ENCODE measurements at places on chromosomes 3 and 15.

GRCh38 chr3:129602730-129603560, 3.5 kb downstream of the PLXND1 start:
- no peak for DNase-seq

GRCh38 chr3:97895216-97895615, 73.4 kb downstream of the CRYBG3 start:
- DNase-seq = no peak

DNA sequence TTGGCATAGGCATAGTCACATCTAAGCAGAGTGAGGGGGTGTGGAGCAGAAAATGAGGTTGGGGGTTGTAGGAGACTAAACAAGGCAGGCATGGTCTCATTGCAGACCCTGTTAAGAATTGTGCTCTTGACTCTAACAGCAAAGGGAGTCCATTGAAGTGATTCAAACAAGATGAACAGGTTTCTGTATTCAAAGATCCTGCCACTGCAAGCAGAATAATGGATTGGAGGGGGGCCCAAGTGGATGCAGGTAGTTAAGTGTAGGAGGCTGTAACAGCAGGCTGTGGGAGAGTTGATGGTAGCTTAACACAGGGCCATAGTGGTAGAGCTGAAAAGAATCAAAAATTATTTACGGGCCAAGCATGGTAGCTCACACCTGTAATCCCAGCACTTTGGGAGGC, 34.4 kb downstream of the CASR start:
- DNase-seq = no peak

DNA sequence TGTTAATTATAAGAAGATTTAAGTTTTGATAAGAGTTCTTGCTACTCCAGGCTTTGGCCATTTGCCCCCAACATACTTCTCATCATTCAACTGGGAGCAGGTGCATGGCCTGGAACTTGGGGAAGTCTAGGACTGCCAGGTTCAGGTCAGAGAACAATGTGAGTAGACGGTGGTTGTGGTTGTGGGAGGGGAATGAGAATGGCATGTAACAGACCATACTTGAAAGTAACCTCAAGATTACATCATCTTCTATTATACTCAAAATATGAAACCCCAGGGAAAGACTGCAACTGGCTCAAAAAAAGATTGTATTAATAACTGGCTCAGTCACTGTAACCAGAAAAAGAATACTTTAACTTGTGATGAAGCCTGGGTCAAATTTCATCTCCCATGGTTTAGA, 364.9 kb upstream of the DPPA4 start:
- no peak for DNase-seq

GRCh38 chr3:196227629-196228493, 11.5 kb downstream of the SLC51A start:
- DNase-seq = no peak

DNA sequence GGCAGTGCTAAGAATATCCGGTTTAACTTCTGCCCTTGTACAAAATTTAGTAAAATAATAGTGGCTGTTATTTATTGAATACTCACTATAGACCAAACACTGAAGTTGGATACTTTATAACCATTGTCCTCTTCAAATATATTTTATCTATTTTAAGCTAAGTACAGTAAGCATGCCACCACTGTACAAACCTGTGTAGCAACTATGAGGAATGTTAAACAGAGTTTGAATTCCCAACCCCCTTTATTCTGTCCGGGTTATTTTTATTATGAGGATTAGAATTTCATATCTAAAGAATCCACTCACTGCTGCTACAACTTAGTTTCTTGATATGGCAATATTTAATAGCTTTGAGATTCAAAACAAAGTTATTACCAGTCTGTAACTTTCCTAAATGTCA, 203.5 kb upstream of the RBMS3 start:
- no peak for DNase-seq

GRCh38 chr3:176974279-176974678, 223.0 kb downstream of the TBL1XR1 start:
- DNase-seq = no peak

DNA sequence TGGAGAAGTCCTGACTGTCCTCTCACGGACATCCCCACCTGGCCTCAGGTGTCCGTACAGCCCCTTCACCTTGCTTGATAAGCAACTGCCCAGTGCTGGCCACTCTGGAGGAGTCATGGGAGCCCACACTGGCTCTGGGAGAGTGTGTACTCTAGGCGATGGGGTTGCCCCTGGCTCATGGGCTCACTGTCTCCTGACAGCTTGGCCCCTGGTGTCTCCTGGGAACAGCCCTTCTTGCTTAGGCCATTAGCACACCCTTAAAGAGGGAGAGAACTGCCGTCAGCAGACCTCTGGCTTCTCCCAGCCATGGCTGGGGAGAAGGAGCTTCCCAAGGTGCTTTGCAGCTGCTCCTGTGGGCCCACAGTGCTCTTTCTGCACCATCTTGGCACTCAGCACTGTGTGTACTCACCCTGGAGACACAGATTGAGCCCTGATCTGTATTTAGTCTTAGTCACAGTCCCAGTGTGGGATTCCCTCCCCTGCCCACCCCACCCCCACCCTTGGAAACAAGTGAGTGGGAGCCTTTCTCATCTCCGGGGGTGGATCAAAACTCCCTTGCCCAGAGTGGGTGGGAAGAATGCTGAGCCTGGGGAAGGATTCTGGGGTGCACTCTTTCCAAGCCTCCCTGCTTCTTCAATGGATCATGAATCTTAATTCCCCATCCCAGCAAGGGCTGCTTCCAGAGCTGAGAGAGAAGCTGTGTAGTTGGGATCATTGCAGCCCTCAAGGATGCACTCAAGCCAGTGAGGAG, 83.5 kb upstream of the ADPGK start:
- no peak for DNase-seq

DNA sequence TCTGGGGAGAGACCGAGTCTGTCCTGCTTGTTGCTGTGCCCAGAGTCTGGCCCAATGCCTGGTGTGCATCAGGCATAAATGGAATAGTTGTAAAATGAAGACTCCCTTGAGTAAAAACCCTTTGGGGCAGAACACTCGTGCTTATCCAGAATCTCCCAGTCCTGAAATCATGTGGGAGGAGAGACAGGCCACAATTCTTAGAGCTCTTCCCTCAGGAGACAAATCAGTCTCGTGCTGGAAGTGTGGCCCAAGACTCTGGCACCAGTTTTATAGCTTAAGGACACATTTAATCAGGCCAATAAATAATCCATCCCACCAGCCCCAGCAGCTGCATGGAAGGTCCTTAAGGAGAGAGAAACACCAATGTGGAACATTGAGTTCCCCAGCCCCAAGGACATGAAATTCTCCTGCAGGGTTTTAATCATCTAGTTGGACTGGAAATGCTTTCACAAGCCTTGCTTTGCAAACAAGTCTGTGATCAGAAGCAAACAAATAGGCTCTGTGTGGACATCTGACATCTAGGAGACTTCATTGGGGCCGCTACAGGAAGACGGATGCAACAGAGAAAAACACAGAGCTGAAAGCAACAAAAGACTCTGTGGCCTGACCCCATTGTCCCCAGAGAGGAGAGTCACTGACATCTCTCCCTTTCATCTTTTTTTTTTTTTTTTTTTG, 70.4 kb downstream of the LSM3 start:
- no peak for DNase-seq

- DNase-seq = no peak
These were observed 13.7 kb downstream of the FRMD5 start for GRCh38 chr15:44181410-44181809.

GRCh38 chr15:36809380-36809779, 230.0 kb downstream of the CDIN1 start:
- DNase-seq = no peak

- no peak for DNase-seq
These were observed 125.8 kb upstream of the NPHP3 start for GRCh38 chr3:132847849-132848625.

DNA sequence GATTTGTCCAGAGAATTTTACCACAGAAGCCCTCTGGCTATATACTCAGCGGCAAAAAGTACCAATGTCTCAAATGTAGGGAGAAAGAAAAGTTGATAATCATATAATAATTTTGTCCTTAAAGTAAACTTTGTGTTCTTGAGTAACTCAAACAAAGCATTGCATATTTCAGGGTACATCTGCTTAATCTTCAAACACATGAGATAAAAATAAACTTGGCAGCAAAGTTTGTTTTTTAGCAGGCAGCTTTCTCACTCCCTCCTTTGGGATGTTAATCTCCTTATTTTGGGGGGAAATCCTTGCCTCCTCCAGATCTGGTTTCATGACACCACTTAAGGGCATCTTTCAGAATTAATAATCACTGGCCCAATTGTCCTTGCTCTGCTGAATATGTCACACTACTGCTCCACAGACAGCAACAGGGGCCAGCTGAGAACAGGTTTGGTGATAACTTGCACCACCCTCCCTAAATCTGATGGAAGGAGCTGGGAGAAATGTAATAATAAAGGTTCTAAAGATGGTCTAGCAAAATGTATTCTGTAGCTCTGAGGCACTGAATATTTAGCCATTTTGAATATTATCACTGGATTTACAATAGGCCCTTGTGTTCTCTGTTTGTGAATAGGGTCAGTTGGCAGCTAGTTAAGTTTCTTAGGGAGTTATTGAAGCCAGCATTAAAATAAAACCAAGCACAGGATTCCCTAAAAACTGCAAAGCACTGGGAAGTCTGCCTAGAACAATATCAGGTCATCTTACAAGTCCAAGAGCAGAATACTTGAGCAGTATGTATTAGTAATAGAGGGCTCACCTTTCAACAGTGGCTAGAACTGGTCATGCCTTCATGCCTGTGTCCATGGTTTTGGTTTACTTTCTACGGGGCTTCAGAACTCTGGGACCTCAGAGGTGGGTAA, 79.2 kb downstream of the EFL1 start:
- DNase-seq = no peak

DNA sequence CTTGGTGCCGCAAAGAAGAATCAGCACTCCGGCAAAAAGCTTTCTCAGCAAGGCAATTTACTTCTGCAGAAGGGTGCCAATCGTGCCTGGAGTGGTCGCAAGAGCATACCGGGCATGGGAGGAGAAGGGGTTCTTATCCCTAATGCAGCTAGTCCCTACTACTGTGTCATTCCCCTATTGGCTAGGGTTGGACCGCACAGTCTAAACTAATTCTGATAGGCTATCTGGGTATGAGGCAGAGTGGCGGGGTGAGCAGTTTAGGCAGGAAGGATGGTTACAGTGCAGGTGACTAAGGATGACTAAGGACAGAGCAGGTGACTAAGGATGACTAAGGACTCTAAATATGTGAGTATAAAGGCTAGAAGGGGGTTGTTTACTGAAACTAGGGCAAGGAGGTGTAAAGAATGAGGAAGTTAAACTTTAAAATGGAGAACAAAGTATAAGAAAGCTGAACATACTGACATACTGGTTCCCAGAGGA, 52.9 kb downstream of the PGBD4 start:
- no peak for DNase-seq

DNA sequence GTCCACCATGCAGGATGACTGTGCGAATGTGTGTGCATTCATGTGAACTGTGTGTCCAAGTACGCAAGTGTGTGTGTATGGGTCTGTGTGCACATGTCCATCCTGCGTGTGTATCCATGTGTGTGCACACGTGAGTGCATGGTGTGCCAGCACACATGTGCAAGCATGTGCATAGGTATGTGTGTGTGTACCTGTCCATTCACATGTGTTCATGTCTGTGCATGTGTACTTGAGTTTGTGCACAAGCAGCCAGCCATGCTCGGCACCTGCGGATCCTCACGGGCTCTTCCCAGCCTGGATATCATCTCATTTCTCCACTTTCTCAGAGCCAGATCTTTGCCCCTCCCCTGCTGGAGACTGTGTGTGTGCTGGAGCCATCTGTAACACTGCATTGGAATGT, 18.7 kb upstream of the PLXNA1 start:
- DNase-seq = no peak

GRCh38 chr3:1774597-1774996, 324.1 kb upstream of the CNTN4 start:
- no peak for DNase-seq

DNA sequence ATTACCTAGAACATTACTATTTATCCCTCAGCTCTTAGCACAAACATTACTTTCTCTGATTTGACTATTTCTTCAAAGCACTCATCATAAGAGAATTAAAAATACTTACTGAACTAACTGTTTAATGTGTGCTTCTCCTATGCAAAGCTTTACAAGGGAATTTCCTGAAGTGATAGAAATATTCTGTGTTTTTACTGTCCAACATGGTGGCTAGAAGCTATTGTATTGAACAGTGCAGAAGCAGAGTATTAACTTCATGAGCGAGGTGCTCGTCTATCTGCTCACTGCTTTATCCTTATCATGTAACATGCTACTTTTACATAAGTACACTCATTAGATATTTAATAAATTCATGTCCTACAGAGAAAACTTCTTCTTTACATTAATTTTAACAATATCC, 239.1 kb downstream of the ISL2 start:
- no peak for DNase-seq

- no peak for DNase-seq
These were observed 41.2 kb downstream of the PTPN23 start for GRCh38 chr3:47421741-47422649.

DNA sequence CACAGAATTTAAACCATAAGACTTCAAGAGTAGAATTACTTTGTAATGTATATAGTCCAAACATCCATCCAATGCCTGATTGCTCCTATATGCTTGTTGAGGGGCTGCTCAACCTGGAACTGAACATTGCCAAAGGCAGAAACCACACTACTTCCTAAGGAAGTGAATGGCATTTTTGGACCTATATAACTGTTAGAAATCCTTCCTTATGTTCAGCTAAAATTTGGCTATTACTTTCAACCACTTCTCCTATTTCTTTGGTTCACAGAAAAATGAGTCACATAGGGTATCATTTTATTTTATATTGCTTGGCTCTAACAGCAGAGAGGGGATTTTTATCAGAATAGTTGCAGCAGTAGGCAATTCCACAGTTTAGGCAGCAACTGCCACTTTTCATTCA, 342.1 kb downstream of the SLC9A9 start:
- no peak for DNase-seq

- no peak for DNase-seq
These were observed 3.1 kb upstream of the CDV3 start for GRCh38 chr3:133570139-133570936.

DNA sequence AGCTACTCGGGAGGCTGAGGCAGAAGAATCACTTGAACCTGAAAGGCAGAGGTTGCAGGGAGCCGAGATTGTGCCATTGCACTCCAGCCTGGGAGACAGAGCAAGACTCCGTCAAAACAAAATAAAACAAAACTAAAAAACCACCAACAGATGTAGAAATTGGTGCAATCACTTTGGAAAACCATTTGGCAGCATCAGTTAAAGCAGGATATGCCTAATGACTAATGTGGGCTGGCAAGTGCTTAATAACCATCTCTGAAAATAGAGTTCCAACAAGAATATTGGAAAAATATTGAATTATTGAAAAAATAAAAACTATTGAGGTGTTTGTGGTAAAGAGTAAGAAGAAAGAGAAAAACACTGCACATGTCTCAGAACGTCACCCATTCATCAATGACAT, 16.1 kb upstream of the RTP3 start:
- no peak for DNase-seq

DNA sequence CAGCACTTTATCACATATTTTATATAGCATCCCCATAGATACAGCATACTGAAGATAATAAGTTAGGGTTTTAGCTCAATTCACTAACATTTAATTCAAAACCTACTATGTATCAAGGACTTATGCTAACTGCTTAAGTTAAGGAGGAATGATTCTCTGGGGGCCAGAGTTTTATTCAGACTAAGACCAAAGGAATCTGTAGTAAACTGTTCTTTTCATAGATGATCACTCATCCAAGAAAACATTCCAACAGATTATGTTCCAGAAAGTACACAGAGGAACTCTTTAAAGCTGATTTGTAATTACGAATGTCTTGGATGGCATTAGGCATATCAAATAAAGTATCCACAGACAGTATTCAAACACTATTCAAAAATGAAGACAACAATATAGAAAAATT, 226.4 kb downstream of the SCAPER start:
- no peak for DNase-seq

GRCh38 chr3:177377166-177377565, 179.9 kb upstream of the TBL1XR1 start:
- no peak for DNase-seq
